ENCODE measurements at places on chromosomes 5 and 9.

DNA sequence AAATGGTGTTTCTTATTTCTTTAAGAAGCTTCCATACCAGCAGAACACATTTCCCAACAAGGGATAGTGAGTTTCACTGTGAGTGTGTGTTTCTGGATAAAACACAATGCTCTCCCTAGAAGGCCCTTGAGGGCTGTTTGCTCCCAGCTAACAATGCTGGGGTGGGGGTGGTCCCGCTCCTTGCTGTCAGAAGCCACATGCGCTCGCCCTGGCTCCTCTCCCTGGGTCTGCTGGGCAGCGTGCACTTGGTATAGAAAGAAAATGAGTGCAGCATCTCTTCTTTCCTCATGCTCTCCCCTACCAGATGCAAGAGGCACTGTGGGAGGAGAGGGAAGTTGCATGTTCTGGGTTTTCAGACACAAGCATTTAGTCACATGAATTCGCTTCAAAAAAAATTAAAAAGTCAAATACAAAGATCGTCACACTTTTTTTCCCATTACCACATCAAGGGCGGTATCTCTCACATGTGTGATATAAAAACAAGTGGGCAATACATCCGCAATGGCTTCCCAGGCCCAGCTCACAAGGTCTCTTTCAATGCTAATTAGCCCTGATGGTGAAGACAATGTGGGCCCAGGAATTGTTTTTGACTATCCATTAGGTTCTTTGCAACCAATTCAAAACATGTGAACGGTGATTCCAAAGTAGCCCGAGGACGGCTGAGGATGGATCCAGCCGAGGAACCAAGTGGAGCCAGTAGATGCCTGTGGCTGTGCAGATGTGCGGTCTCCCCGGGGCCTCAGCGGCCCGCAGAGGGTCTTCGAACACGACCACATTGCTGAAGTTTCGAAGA is 603.6 kb downstream of the IRX1 start:
- no peak for DNase-seq

DNA sequence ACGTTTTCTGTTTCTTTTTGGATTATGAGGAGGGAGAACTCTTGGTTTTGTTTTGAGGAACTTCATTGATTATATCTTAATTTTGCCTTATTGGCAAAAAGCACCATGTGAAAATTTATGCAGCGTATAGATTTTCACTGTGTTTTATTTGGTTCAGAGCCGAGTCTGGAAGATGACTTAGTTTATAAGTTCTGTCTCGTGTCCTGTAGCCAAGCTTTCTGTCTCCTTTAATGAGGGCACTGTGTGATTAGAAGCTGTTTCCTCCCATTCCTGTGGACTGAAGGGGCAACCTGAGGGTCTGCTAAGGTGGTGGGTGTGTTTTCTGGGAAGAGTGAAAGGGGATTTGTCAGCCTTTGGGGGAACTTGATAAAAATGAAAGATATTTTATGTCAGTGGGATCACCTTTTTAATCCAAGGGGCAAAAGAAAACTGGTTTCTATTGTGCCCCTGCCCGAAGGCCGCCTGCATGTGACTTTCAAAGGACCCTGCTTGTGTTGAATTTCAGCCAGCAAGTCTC is 262.1 kb downstream of the FANCC start:
- no peak for DNase-seq

DNA sequence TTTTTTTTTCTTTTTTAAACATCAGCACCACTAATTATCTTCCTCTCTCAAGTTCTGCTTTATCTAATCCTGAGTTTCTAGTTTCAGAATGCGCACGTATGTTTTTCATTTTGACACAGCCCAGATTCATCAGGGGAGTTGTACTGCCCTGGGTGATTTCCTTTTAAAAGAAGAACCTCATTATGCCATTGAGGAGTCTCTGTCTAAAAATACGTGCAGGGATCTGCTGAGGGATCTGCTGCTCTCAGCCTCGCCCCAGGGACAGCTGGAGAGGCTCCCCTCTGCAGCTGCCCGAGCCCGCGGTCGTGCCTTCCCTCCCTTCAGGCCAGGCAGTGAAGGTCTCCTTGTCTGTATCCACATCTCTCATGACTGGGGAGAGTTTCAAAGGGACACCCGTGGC is 273.1 kb downstream of the ARHGEF28 start:
- DNase-seq: no peak

- DNase-seq: no peak
Observed at GRCh38 chr5:58446024-58446423, 13.9 kb downstream of the PLK2 start.

Measured in cortex of kidney (tissue), 1 donor.